ENCODE measurements at places on chromosomes 3 and 15. TPM values are rescaled to one million over a fixed set of nuclear protein-coding genes. Genes with fewer than 3 reads are reported as not detected.

GRCh38 chr3:53382106-53382505 lies 34.8 kb upstream of the DCP1A start:
- no peaks in the 10 kb centered on the region for H3K36me3 ChIP-seq
- H3K4me1 ChIP-seq = no peaks in the 10 kb centered on the region
- no peak for DNase-seq
- H3K27ac ChIP-seq = no peak overlapping the region
- H3K27me3 ChIP-seq = no peaks in the 10 kb centered on the region

GRCh38 chr3:176428552-176428951 lies 768.7 kb downstream of the TBL1XR1 start:
- no peak for DNase-seq
- no peaks in the 10 kb centered on the region for H3K4me1 ChIP-seq
- no peak overlapping the region for H3K4me3 ChIP-seq
- H3K27me3 ChIP-seq = no peaks in the 10 kb centered on the region
- no peaks in the 10 kb centered on the region for H3K36me3 ChIP-seq

GRCh38 chr15:72838311-72838731 lies 54.8 kb upstream of the ADPGK start:
- H3K27me3 ChIP-seq = no peaks in the 10 kb centered on the region
- H3K4me3 ChIP-seq = no peak overlapping the region
- H3K4me1 ChIP-seq = no peaks in the 10 kb centered on the region
- H3K36me3 ChIP-seq = no peaks in the 10 kb centered on the region
- DNase-seq = no peak
- H3K27ac ChIP-seq = no peak overlapping the region

GRCh38 chr3:57658536-57658935 lies 34.3 kb downstream of the DENND6A start:
- DNase-seq = no peak
- H3K4me3 ChIP-seq = no peak overlapping the region
- H3K36me3 ChIP-seq = peaks cover 33% of the 10 kb centered on the region
- no peaks in the 10 kb centered on the region for H3K4me1 ChIP-seq
- no peaks in the 10 kb centered on the region for H3K27me3 ChIP-seq
- no peak overlapping the region for H3K27ac ChIP-seq

DNA sequence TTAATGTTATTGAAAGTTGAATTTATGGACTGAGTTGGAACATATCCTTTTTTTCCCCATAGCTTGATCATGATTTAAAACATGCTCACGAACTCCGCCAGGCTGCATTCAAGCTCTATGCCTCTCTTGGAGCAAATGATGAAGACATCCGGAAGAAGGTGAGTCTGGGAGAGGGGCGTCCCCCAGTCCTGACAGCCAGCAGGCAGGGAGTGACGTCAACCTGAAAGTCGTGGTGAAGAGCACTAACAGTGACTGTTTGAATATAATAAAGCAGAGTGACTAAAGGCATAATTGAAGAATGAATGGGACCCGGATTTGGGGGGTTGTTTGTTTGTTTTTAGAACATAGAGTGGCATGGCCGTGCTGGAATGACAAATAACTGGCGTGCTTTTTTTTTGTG lies 57.9 kb downstream of the ARMC8 start:
- no peak overlapping the region for H3K27ac ChIP-seq
- no peaks in the 10 kb centered on the region for H3K27me3 ChIP-seq
- no peak overlapping the region for H3K4me3 ChIP-seq
- peaks cover 4% of the 10 kb centered on the region for H3K36me3 ChIP-seq
- DNase-seq = no peak
- no peaks in the 10 kb centered on the region for H3K4me1 ChIP-seq

DNA sequence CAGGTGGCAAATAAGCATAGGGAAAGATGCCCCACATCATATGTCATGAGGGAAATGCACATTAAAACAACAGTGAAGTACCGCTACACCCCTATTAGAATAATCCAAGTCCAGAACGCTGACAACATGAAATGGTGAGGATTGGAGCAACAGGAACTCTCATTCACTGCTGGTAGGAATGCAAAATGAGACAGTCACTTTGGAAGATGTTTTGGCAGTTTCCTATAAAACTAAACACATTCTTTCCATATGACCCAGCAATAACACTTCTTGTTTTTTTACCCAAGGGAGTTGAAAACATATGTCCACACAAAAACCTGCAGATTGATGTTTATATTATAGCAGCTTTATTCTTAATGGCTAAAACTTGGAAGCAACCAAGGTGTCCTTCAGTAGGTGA lies 116.4 kb upstream of the TOPAZ1 start:
- no peak overlapping the region for H3K4me3 ChIP-seq
- H3K4me1 ChIP-seq = no peaks in the 10 kb centered on the region

- H3K4me1 ChIP-seq = peaks cover 32% of the 10 kb centered on the region
- H3K4me3 ChIP-seq = no peak overlapping the region
- peaks cover 22% of the 10 kb centered on the region for H3K36me3 ChIP-seq
- no peaks in the 10 kb centered on the region for H3K27me3 ChIP-seq
- H3K27ac ChIP-seq = peak overlapping the region; percentile 20
- DNase-seq = no peak
Observed at GRCh38 chr3:197878427-197878826, 71.6 kb upstream of the RPL35A start.

- H3K4me1 ChIP-seq = no peaks in the 10 kb centered on the region
- no peak for DNase-seq
- H3K27ac ChIP-seq = no peak overlapping the region
- no peak overlapping the region for H3K4me3 ChIP-seq
- H3K27me3 ChIP-seq = no peaks in the 10 kb centered on the region
Observed at GRCh38 chr3:38334142-38335055, 12.2 kb upstream of the XYLB start.

DNA sequence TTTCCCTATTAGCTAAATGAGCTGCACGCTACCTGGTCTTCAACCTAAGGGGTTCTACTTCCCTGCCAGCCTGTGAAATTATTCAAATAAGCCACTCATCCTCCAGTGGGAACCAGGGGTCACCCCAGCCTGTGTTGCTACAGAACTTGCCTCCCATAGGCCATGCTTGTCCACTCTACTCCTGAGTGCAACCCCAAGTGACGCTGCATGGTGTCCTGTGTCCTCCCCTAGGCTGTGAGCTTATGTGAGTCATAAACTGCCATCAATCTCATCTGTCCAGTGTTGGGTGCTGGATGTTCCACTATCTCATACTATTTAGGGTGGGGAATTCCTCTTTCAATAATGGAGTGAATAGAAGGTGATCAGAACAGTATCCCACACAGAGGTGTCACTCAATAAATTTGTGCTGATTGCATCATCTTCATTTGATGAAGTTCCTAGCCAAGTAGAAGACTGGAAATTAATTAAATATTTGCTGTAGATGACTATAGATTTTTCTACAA lies 49.8 kb upstream of the SSR3 start:
- DNase-seq = no peak
- H3K27ac ChIP-seq = no peak overlapping the region
- no peaks in the 10 kb centered on the region for H3K36me3 ChIP-seq
- no peak overlapping the region for H3K4me3 ChIP-seq
- peaks cover 9% of the 10 kb centered on the region for H3K27me3 ChIP-seq

DNA sequence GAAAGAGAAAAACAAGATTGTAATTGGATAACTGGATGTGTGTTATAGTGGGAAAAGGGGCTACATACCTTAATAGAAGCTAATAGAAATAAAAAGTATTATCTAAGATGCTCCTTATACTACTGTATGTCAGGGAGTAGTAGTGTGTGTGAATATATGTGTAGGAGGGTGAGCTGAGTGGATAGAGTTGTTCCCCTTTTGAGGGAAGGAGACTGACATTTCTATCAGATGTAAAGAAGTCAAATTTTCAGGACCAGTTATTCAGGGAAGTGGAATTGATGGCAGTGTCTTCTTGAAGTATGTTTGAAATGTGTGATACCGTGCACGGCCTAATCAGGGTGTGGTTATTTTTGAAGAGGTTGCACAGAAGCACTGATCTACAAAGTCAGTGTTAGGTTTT lies 49.1 kb downstream of the PCOLCE2 start:
- no peak overlapping the region for H3K4me3 ChIP-seq
- H3K27ac ChIP-seq = no peak overlapping the region
- H3K27me3 ChIP-seq = no peaks in the 10 kb centered on the region
- no peaks in the 10 kb centered on the region for H3K4me1 ChIP-seq
- no peak for DNase-seq

DNA sequence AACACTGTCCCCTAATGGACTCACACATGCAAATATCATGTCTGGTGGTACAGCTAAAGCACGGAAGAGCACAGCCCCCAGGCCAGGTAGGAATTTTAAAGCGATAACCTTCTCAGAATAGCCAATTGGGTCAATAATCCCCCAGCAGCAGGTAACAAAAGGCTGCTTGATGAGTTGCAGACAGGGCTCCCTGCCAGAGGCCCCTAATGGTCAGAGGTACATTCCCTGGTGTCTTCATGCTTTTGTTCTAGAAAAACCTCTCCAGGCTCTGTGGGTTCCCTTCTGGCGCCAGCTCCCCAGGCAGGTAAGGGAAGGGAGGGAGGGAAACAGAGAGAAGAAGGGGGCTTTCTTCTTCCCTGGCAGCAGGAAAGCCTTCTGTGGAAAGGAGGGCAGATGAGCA lies 43.4 kb upstream of the PRTG start:
- no peak overlapping the region for H3K27ac ChIP-seq
- H3K36me3 ChIP-seq = no peaks in the 10 kb centered on the region
- H3K4me3 ChIP-seq = no peak overlapping the region
- no peaks in the 10 kb centered on the region for H3K4me1 ChIP-seq
- H3K27me3 ChIP-seq = no peaks in the 10 kb centered on the region

- no peaks in the 10 kb centered on the region for H3K27me3 ChIP-seq
- H3K4me1 ChIP-seq = peaks cover 35% of the 10 kb centered on the region
- DNase-seq = no peak
- no peaks in the 10 kb centered on the region for H3K36me3 ChIP-seq
Observed at GRCh38 chr3:143412084-143412483, 292.5 kb downstream of the CHST2 start.

GRCh38 chr15:90301707-90302300 lies 36.3 kb downstream of the NGRN start:
- no peaks in the 10 kb centered on the region for H3K27me3 ChIP-seq
- H3K27ac ChIP-seq = no peak overlapping the region
- H3K4me1 ChIP-seq = no peaks in the 10 kb centered on the region
- H3K4me3 ChIP-seq = no peak overlapping the region
- no peak for DNase-seq

- H3K36me3 ChIP-seq = no peaks in the 10 kb centered on the region
- no peak overlapping the region for H3K4me3 ChIP-seq
- H3K27me3 ChIP-seq = no peaks in the 10 kb centered on the region
- peaks cover 15% of the 10 kb centered on the region for H3K4me1 ChIP-seq
Observed at GRCh38 chr3:71874618-71875017, 89.7 kb upstream of the PROK2 start.

DNA sequence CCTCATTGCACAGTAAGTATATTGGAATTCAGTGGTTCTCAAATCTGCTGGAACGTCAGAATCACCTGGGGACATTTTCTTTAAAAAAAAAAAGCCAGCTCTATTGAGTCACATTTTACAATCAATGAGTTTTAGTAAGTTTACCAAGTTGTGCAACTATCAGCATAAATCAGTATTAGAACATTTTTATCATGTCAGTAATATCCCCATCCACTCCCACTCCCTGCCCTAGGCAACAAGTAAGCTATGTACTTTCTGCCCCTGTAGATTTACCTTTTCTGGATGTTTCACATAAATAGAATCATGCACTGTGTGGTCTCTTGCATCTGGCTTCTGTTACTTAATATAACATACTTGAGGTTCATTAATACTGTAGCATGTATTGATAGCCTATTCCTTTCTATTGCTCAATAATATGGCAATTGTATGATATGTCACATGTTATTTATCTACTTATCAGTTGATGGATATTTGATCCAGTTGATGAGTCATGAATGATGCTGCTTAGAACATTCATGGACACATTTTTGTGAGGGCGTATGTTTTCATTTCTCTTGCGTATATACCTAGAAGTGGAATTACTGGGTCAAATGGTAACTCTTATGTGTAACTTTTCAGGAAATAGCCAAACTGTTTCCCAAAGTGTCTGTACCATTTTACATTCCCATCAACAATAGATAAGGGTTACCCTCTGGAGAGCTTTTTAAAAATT lies 180.5 kb downstream of the THSD4 start:
- H3K27ac ChIP-seq = no peak overlapping the region
- H3K4me1 ChIP-seq = no peaks in the 10 kb centered on the region
- H3K36me3 ChIP-seq = no peaks in the 10 kb centered on the region
- H3K4me3 ChIP-seq = no peak overlapping the region
- no peak for DNase-seq

- H3K27me3 ChIP-seq = no peaks in the 10 kb centered on the region
- H3K4me1 ChIP-seq = no peaks in the 10 kb centered on the region
- no peaks in the 10 kb centered on the region for H3K36me3 ChIP-seq
- no peak overlapping the region for H3K4me3 ChIP-seq
- no peak overlapping the region for H3K27ac ChIP-seq
Observed at GRCh38 chr15:53074221-53074620, 284.1 kb upstream of the ONECUT1 start.

- no peaks in the 10 kb centered on the region for H3K36me3 ChIP-seq
- no peaks in the 10 kb centered on the region for H3K4me1 ChIP-seq
- no peak overlapping the region for H3K27ac ChIP-seq
- DNase-seq = no peak
- H3K4me3 ChIP-seq = no peak overlapping the region
Observed at GRCh38 chr15:76035593-76035992, 23.4 kb upstream of the NRG4 start.

DNA sequence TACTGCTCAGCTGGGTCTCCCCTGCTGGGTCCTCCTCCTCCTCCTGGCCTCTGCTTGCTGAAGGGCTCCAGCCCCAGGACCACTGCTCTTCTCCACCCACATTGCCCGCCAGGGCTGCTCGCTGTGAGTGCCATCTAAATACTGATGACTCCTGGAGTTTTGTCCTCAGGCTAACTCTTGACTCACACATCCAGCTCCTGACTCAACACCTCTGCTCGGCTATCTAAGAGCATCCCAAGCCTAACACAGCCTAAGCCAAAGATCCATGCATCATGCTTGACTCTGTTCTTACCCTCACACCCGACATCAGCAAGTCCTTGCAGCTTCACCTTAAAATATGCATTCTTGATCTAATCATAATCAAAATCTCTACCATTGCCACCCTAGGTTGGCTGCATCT lies 260.2 kb downstream of the KLF13 start:
- DNase-seq = no peak
- no peaks in the 10 kb centered on the region for H3K36me3 ChIP-seq
- no peaks in the 10 kb centered on the region for H3K4me1 ChIP-seq
- no peak overlapping the region for H3K4me3 ChIP-seq
- H3K27me3 ChIP-seq = peaks cover 2% of the 10 kb centered on the region

- peaks cover 27% of the 10 kb centered on the region for H3K36me3 ChIP-seq
- DNase-seq = no peak
- no peak overlapping the region for H3K4me3 ChIP-seq
- no peaks in the 10 kb centered on the region for H3K27me3 ChIP-seq
Observed at GRCh38 chr3:136334209-136334608, 84.1 kb downstream of the PCCB start.

- peaks cover 20% of the 10 kb centered on the region for H3K4me1 ChIP-seq
- H3K27ac ChIP-seq = no peak overlapping the region
- H3K36me3 ChIP-seq = peaks cover 57% of the 10 kb centered on the region
- DNase-seq = no peak
- H3K4me3 ChIP-seq = no peak overlapping the region
Observed at GRCh38 chr3:16496408-16497222, 16.9 kb downstream of the RFTN1 start.

Gene GP5
- total RNA-seq = 0.14 TPM

Gene PLD1
- total RNA-seq = 6.4 TPM

Gene LEKR1
- total RNA-seq = 1.7 TPM

Gene NKIRAS1
- total RNA-seq = 5.3 TPM

Gene GPR27
- 0.05 TPM for total RNA-seq

Gene ISLR2
- 0.19 TPM for total RNA-seq

Gene CYP11A1
- total RNA-seq = 0.66 TPM
